Activated effector memory CD4-positive, alpha-beta T cell treated with anti-CD3 and anti-CD28 coated beads, Interleukin-2, amount 50 U/mL, for 16 hours (primary cell): ENCODE measurements at places on chromosomes 1 and 21.
A peak's percentile ranks its signal among the peaks of the same experiment; 100 is the strongest.

GRCh38 chr1:14508613-14509012 lies 89.9 kb upstream of the KAZN start:
- DNase-seq = no peak

DNA sequence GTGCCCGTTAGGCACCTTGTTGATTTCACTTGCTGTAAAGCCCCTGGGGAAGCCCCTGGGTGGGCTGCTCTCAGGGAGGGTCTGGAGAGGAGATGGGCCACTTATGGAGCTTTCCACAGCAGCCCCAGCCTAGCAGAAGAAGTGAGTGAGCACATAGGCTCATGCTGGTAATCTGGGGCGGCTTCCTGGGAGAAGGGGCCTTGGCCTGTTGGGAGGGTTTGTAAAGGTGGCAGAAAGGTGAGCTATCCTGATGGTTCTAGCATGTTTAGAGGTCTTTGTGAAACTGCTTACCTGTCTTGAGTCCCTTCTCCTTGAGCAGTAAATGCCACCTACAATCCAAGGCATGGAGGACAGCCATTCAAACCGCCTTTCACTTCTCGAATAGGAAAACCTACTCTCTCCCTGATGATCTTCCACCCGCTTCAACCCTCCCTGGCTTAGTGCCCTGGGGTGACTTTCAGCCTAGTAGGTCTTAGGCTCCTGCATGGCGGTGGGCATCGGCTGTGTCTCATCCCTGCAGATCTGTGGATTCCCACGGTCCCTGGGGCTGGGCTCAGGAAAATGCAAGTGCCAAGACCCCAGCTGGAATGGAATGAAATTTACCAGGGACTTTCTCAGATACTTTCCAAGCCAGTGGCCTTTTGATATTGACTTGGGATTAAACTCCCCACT lies 87.6 kb upstream of the SELENON start:
- peak; percentile 57 for DNase-seq

- DNase-seq = no peak
These were observed 22.3 kb downstream of the IL6R start for GRCh38 chr1:154427173-154428139.

- DNase-seq = no peak
These were observed 348.6 kb upstream of the ADGRL4 start for GRCh38 chr1:79355090-79355489.

DNA sequence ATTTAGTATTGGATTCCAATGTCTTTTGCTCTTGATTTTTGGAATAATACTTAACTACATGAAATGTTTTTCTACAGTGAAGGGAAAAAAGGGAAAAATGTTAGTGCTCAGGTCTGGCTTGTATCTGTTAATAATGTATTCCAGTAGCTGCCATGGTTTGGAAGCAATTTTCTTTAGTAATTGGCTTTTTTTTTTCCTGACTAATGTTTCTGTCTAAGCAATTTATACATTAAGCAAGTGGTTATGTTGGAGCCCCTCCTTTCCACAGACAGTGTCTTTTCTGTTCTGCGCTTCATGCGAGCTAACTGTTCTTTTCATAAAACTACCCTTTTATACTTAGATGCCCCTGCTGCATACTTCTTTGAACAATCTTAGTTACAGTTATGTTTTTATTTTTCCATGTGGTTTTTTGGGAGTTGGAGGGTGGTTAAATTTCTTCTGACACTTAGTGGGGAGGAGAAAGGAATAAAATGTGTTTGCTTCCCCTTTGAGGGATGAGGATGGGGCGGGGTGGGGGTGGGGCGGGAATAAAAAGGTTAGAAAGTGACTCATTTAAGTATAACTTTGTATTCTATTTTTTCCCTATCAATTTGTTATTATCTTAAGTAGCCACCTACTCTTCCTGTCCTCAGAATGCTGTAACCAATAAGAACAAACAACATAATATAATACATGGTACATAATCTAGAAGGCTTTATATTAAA lies 83.1 kb downstream of the CLIC4 start:
- no peak for DNase-seq

GRCh38 chr1:119662034-119662437 lies 14.0 kb upstream of the ZNF697 start:
- DNase-seq = no peak

DNA sequence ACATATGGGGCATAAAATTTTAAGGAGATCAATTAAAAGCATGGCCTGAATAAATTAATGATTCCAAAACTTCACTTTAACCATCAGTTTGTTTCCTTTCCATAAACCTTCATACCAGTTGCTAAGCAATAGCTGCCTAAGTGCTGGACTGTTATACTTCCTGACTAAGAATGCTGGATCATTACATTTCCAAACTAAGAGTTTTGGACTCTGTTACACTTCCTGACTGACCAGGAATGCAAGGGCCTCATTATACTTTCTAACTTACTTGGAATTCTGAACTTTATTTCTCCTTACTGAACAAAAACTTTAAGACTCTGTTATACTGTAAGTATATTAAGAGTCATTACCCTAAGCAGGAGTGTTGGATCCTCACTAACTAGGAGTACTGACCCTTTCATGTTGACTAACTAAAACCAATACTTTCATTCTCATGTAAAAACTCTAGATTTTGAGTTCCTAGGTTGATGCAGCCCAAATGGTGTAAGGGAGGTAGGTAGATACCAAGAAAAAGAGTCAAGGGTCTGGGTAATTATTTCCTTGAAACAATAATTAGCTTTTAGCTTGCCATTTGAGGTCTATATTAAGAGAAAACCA lies 118.2 kb downstream of the FAF1 start:
- no peak for DNase-seq

GRCh38 chr1:66575739-66576138 lies 41.8 kb downstream of the SGIP1 start:
- no peak for DNase-seq

DNA sequence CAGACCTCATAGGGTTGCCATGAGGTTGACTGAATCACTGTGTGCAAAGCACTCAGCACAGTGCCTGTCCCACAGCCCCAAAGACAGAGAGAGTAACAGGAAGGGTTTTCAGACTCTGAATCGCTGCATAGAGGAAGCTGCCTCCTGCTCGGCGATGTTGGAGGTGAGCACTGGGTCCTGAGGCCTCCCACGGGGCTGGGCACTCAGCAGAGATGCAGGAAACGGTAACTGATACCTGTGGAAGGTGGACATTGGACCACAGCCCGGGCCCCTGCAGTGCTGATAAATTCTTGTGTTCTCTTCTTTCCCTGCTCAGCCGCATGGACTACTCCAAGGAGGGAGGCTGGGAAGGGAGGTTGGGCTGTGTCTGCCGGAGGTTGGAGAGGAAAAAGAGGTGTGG lies 389.7 kb downstream of the PTPRU start:
- DNase-seq = no peak

DNA sequence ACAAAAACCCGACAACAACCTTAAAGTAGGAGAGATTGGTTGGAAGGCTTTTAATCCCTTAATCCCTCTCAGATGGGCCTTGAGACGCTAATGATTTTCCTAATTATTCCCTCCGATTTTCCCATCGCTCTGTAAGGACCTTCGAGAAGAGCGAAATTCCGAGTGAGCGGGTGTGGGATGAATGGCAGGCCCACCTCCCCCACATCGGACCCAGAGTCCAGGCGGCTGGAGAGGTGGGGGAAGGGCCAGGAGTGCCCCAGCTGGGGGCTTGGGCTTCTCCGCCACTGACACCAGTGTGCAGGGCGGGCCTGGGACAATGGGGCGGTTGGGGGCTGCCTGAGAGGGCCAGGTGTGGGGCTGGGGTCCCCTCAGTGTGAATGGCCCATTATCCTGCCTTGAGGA lies 23.4 kb downstream of the RHBG start:
- no peak for DNase-seq

DNA sequence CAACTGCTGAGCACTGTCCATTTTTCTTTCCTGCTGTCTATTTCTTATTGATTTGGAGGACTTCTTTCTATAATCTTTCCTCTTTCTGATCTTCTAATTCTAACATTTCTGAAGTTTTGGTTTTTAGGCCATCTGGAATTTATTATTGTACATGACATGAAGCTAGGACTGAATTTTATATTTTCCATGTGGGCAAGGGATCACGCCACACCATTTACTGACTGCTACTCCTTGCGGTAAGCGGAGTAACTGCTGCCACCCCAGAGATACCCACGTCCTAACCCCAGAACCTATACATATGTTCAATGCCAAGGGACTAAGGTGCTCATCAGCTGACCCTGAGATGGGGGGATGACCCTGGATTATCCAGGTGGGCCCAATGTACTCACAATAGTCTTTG lies 70.6 kb downstream of the NPHP4 start:
- DNase-seq = no peak

- no peak for DNase-seq
These were observed 53.2 kb downstream of the CNN3 start for GRCh38 chr1:94873520-94874351.

GRCh38 chr1:200918006-200918405 lies 23.3 kb downstream of the INAVA start:
- DNase-seq = peak; percentile 2

- DNase-seq = no peak
These were observed 33.0 kb downstream of the USP48 start for GRCh38 chr1:21749859-21750468.

- no peak for DNase-seq
These were observed 104.9 kb upstream of the TMPRSS2 start for GRCh38 chr21:41612674-41613532.

- DNase-seq = no peak
These were observed 110.5 kb downstream of the TOMM20 start for GRCh38 chr1:235018161-235018560.

- DNase-seq = no peak
These were observed 475 bp upstream of the TDRD10 start for GRCh38 chr1:154501423-154502065.

- DNase-seq = no peak
These were observed 26.6 kb downstream of the UBE4B start for GRCh38 chr1:10059342-10059718.

DNA sequence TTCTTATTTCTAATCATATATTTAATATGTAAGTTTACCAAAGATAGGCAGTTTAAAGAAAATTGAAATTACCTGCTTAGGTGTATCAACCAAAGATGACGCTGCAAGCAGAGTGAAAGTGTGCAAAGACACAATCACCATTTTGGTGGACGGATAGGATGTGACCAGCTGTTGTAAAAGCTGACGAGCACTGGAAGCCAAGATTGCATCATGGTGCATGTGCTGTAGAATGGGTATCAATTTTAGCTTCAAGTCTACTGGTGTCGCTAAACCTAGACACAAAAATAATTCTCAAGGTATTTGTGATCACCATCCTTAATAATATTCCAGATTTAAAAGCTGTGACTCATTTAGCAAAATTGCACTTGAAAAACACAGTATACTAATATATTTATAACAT lies 28.2 kb downstream of the INTS7 start:
- DNase-seq = no peak

- DNase-seq = no peak
These were observed 29.0 kb downstream of the ZSWIM5 start for GRCh38 chr1:45177452-45177851.

- DNase-seq = no peak
These were observed 120.7 kb downstream of the CRB1 start for GRCh38 chr1:197388801-197389200.

DNA sequence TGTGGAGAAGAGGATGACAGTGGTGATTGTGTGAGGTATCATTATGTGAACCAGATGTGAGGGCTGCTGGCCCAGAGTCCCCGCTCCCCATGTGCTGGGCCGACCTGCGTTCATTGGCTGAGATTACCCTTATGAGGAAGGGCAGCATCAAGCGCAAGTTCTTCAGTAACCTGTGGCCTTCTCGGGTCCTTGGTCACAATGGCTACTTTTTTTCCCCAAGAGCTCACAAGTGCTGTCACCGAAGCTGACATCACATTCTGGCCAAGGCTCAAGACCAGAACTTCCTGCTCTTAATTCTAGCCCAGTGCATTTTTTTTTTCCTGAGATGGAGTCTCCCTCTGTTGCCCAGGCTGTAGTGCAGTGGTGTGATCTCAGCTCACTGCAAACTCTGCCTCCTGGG lies 262.9 kb downstream of the RHOU start:
- DNase-seq = no peak

- DNase-seq = no peak
These were observed 15.3 kb downstream of the VAV3 start for GRCh38 chr1:107949467-107950253.

DNA sequence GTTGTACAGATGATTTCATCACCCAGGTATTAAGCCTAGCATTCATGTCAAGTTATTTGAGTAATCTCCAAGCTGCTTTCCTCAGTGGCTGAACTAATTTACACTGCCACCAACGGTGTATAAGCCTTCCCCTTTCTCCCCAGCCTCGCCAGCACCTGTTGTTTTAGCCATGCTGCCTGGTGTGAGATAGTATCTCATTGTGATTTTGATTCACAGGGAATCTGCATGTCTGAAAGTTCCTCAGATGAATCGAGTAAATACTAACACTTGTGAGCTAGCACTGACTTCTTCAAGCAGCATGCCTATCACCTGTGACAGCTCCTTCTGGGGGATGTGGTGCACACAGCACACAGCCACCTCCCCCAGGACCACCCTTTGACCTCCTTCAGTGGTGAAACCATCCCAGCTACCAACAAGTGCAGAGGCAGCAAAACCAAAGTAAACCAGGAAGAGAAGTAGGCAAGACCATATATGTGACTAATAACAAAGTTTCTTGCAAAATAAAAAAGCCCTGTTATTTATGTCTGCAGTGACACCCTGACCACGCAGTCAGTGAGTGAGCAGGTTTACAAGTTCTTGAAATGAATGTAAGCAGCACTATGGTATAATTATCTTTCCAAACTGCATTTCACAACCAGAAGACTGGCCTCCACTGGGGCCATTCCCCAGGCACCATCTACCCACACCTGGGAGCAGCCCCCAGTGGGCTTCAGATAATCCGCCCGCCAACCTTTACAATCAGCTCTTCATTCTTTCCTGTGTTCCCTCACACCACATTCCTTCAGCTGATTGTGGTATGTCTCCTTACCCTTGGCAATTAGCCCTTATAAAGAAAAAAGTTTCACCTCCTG lies 173.8 kb downstream of the ETS2 start:
- DNase-seq = no peak
